ENCODE measurements at places on chromosomes 7 and 10.

GRCh38 chr7:7228967-7229366 is 46.6 kb downstream of the C1GALT1 start:
- DNase-seq = no peak

- DNase-seq = no peak
Measured at GRCh38 chr7:35805876-35806275, 5.0 kb downstream of the SEPTIN7 start.

DNA sequence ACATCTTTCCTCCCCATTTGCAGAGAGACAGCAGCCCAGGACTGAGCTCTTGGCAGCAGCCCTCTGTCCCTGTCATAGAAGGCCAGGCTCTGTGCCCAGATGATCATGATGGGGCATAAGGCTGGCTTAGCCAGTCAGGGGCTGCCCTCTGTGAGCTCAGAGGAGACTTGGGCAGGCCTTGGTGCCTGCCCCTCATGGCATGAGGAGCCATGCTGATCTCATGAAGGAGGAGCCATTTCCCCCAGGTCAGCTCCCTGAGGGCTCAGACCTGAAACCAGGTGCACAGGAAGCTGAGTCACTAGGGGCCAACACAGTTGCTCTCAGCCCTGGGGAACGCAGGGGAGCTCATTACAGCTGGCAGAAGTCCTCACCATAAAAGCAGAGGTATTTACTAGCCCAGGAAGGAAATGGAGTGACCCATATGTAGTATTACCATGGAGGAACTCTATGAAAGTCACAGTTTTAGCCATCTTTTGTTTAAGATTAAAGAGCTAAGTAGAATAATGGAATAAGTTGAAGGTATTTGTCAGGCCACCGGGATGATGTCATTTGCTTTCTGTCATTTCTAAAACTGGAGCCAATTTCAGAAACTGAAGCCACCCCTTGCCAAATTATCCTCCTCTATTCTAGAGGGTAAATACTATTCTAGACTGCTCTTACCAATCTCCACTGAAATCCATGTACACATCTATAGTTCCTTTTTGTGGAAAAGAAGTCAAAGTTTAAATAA is 362.4 kb upstream of the ZNF32 start:
- no peak for DNase-seq

- no peak for DNase-seq
Measured at GRCh38 chr7:2757361-2757903, 69.4 kb downstream of the AMZ1 start.

DNA sequence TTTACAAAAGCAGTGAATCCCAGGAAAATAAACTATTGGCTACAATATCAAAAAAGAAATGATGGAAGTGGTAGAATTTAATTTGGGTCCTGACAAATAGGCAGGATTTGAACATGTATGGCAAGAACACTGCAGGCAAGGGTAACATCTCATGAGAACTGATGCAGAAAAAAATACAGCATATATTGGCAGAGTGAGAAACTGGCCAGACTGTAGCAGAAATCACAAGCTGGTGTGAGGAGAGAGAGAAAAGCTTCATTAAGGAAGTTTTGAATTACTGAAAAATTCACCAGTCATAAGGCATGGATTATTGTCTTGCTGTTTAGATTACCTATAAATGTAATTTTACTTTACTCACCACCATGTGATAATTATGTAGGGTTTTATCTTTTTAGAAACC is 77.4 kb downstream of the ZEB1 start:
- no peak for DNase-seq

GRCh38 chr7:88500131-88500530 is 193.4 kb upstream of the STEAP4 start:
- DNase-seq = no peak

GRCh38 chr7:131722371-131722770 is 165.9 kb upstream of the PODXL start:
- no peak for DNase-seq

- no peak for DNase-seq
Measured at GRCh38 chr7:151683615-151684407, 164.1 kb upstream of the RHEB start.

DNA sequence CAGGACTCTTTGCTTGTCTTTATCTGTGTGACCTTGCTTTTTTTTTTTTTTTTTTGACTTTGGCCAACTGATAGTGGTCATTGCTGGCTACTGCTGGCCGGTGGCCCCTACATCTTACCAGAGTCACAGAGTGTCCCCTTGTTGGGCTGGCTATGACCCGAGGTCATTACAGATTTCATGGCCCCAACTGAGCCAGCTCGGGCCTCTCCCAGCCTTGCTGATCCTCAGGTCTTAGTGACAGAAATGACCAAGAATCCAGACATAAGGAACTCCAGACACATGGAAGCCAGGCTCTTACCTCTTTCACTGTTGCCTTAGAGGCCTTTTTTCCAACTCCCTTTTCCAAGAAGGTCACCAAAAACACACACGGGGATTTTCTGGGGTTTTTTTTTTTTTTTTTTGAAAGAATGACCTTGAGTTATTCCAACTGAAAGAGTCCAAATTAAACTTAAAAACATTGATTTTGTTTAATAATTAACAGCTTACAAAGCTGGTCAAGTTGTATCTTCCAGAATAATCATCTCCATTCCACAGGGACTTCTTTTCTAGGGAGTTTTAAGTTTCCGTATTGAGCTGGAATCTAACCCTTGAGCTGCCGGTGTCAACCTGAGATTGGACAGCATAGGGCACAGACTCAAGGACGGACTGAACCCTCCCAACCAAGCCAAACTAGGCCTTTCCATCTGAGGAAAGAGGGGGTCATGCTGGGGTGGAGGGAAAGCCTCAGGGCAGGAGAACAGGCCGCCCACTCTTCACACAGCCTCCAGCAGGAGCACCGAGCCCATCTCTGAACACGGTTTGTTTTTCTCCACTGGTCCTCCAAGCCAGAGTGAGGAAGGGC is 43.8 kb downstream of the PIK3AP1 start:
- DNase-seq = no peak

GRCh38 chr10:101780818-101781654 is 2.2 kb downstream of the NPM3 start:
- peak; percentile 69 for DNase-seq

- DNase-seq = no peak
Measured at GRCh38 chr10:71246591-71247413, 34.4 kb downstream of the UNC5B start.

GRCh38 chr10:101529725-101530553 is 58.1 kb downstream of the POLL start:
- no peak for DNase-seq

DNA sequence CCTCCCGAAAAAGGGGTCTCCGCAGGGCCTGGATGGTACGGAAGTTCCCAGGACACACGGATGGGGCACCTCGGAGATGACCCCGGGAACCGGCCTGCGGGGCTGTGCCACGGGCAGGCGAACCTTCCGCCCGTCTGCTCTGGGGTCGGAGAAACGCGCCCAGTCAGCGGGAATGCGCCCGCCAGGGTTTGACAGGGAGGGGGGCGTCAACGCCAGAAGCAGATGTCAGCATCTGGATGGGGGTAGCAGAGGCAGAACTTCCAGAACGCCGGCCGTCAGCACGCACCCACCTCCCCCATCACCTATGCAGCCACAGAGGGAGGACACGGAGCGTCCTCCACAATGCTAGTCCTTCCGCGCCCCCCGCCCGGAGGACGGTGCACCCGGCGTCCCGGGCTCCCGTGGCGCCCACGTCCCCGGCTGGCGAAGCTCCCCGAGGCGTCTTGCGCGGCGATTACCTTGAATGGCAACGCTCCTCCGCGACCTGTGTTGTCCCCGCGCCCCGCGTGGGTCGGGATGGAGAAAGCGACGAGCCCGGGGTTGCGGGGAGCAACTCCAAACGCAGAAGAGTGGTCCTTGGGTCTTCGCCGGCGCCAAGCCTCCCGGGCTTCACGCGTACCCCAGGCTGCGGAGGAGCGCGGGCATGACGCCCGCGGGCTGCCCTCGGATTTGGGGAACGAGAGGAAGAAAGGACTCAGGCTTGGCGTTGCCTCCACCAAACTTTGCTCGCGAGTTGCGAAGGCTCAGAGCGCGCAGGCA is 561 bp downstream of the FGFR2 start:
- DNase-seq = no peak

GRCh38 chr7:35760143-35760745 is 40.6 kb upstream of the SEPTIN7 start:
- no peak for DNase-seq

GRCh38 chr7:25122373-25122772 is 2.7 kb downstream of the CYCS start:
- no peak for DNase-seq

- no peak for DNase-seq
Measured at GRCh38 chr7:53035499-53036412, at the start of gene POM121L12. Gene POM121L12, plus strand, starts transcription at chr7:53035633. Its CDS starts 39 bp downstream, at chr7:53035672.

DNA sequence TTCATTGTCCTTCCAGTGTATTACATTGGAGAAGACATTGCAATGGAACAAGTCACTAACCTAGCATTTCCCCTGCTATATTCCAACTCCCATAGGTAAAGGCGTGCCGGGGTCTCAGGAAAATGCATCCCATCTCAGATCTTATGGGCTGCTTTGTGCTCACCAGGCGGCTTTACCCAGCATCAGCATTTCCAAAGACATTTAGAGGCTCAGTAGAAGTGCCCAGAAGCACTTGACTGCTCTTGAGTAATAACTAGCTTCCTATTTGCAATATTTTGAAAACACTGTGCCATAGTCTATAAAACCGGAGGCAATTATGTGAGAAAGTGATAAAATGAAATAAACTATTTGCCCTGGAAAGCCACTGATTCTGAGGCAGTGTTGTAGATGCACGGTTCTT is 415.0 kb upstream of the NPVF start:
- DNase-seq = no peak

- DNase-seq = no peak
Measured at GRCh38 chr7:121153411-121153810, 164.9 kb downstream of the CPED1 start.

- no peak for DNase-seq
Measured at GRCh38 chr7:131096267-131096927, 231.3 kb upstream of the MKLN1 start.
